ENCODE measurements at places on chromosomes 3 and 15.

DNA sequence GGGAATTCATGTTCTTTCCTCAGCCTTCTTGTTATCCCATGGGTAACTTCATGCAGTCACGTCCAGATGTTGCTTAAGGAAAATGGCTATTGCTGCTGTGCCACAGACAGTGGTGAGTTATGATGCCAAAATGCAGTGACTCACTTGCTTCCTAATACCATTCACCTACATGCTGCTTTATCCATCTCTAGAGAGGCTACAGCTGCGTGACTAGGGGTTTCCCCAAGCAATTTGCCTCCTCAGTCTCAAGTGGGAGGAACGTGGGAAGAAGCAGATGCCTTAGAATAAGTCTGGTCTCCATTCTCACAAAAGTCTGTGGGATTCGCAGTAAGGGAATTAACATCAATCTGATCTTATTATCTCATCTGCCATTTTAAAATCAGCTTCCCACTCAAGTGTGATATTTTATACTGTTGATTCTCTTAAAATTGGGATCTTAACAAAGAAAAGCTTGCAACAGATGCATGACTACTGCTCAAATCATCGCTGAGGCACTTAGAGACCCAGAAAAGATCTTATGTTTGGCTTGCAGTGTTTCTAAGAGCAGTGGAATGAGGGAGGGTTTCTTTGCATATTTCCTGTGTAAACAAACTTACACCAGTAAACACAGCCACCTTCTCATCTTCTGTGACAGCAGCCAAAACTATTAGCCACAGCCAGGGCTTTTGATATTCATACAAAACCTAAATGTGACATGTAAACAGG lies 62.0 kb upstream of the ACP3 start:
- no peak for DNase-seq

GRCh38 chr3:195066441-195066841 lies 204.5 kb downstream of the XXYLT1 start:
- DNase-seq = no peak

- DNase-seq = no peak
Measured at GRCh38 chr15:98939311-98940080, 68.1 kb downstream of the PGPEP1L start.

GRCh38 chr3:66253790-66254620 lies 33.2 kb downstream of the SLC25A26 start:
- DNase-seq = no peak

DNA sequence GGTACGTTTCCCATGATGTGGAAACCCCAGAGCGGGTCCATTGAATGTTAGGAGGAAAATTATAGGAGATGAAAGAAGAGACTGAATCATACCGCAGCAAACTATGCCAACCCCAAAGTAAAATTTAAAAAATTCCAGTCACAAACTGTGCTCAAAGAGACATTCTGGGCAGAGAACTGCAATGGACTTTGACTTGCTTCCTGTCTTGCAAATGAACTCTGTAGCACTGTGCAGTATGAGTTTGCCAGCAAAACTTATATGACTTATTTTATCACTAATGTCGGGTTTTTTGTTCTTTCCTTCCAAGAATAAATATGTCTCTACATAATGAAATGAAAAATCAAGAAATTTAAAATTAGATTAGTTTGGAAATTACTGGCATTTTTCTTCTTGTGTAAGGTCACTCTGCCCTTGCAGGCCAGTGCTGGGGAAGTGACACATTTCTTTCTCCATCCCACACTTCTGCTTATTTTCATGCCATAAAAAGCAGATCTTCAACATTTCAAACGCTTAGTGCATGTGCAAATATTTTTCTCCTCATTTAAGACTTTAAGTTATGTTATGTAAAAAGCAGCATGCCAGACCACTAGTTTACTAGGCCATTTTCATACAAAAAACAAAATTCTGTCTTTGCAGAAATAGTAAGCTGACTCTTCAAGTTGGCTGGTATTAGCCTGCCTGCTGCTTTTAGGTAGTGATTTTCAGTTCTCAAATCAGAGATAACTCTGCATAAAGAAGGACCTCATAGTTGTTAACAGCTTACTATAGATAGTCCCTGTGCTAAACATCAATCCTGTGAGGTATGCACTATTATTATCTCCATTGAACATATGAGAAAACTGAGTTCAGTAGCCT lies 32.2 kb upstream of the SSR3 start:
- DNase-seq = no peak

DNA sequence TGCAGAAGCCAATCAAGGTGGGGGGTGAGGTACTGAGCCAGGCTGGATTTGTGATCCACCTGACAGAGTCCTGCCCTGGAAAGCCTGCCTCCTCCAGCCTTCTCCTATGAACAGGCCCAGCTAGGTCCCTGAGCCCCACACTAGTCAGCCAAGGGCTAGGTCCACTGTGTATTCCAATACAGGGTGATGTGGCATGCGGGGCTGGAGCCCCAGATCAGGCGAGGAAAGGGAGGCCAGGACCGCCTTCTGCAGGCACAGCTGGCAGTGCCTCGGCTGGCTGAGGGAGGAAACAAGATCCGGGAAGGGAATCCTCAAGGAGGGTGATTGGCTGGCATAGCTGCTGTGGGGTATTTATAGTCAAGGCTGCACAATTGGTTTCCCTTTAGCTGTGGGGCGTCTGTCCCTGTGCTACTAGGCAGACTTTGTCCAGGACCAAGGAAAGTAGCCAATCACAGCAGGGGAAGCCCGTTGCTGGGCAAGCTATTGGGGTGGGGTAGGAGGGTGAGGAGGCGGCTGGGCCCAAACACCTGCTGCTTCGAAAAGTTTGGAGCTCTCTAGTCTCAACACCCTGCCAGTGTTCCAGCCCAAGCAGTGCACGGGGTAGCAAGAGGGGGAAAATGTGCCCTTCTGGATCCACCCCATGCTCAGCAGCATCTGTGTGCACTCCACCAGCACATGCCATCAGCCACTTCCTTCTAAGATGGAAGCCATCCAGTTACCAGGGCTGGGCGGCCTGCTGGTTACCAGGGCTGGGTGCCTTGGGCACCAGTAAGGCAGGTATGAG lies 5.9 kb downstream of the KY start:
- DNase-seq = no peak

Measured in stimulated activated CD8-positive, alpha-beta memory T cell treated with anti-CD3 and anti-CD28 coated beads, Interleukin-4, amount 100 ng/mL, for 1 hour (primary cell).